Endodermal cell (in vitro differentiated cells): ENCODE measurements at places on chromosomes 12 and 14.

- no peaks in the 10 kb centered on the region for H3K4me1 ChIP-seq
- no peaks in the 10 kb centered on the region for H3K27me3 ChIP-seq
- H3K4me3 ChIP-seq: no peak overlapping the region
- DNase-seq: peak; percentile 45
Observed at GRCh38 chr14:99041820-99042174, 230.2 kb downstream of the BCL11B start.

GRCh38 chr12:85301051-85301450 is 21.0 kb downstream of the ALX1 start:
- H3K27me3 ChIP-seq: peaks cover 12% of the 10 kb centered on the region
- no peak overlapping the region for H3K27ac ChIP-seq
- no peak for DNase-seq

GRCh38 chr12:115394496-115395220 is 710.7 kb upstream of the TBX3 start:
- no peak for DNase-seq
- H3K4me3 ChIP-seq: no peak overlapping the region
- H3K27ac ChIP-seq: no peak overlapping the region
- no peaks in the 10 kb centered on the region for H3K4me1 ChIP-seq
- H3K36me3 ChIP-seq: no peaks in the 10 kb centered on the region

DNA sequence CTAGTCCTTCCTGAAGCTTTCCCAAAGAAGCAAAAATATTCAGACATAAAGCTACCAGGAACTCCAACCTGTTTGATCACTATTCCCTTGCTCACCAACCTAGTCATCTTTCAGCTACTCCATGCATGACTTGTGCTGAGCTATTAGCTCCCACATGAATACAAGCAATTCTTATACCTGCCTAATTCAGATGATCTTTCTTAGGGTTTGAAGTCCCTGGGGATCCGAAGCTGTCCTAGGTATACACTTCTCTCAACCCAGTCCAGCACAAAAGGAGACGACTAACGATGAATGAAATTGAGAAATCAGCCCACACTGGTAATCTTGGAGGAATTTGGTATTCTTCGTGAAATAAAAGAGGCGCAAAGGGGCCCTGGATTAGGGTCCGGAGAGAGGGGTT is 631 bp upstream of the PTGR2 start:
- peaks cover 14% of the 10 kb centered on the region for H3K36me3 ChIP-seq
- peak overlapping the region; percentile 98 for H3K4me3 ChIP-seq
- no peaks in the 10 kb centered on the region for H3K4me1 ChIP-seq
